ENCODE measurements at places on chromosomes 3 and 15. TPM values are rescaled to one million over a fixed set of nuclear protein-coding genes. Genes with fewer than 3 reads are reported as not detected.

GRCh38 chr3:142209655-142210054 lies 15.7 kb downstream of the GK5 start:
- no peaks in the 10 kb centered on the region for H3K36me3 ChIP-seq
- DNase-seq = no peak
- no peaks in the 10 kb centered on the region for H3K4me1 ChIP-seq
- H3K4me3 ChIP-seq = no peak overlapping the region

DNA sequence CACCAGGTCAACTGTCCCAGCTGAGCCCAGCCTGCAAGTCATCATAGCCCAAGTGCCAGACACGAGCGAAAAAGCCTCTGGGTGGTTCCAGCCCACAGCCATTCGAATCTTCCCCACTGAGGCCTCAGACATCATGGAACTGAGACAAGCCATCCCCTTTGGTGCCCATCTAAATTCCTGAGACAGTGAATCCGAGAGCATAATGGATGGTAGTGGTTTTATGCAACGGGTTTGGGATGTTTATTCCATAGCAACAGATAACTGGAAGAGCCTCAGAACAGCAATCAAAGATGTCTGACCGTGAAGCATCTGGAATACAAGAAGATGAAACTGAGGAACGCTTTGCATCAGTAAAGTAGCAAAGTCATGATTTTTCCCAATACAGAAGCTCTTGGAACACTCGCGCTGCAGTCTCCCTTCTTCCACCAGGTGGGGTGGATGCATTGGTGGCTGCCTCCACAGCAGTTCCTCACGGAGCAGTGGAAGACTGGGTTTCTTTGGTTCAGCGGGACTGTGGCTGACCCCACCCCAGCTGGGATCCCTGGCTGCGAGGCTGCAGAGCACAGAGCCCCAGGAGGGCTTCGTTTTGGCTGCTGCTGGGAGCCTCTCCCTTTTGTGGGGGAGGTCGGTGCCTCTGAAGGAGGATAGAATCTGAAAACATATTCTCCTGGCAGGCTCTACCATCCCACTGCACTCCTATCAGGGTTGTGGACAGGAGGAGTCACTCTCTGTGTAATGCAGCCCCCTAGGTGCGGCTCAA lies 26.4 kb upstream of the PDE8A start:
- no peaks in the 10 kb centered on the region for H3K36me3 ChIP-seq
- H3K4me3 ChIP-seq = peak overlapping the region; percentile 7
- H3K27ac ChIP-seq = no peak overlapping the region
- peak; percentile 54 for DNase-seq
- H3K27me3 ChIP-seq = no peaks in the 10 kb centered on the region

GRCh38 chr15:78247911-78248310 lies 13.5 kb upstream of the ACSBG1 start:
- no peaks in the 10 kb centered on the region for H3K27me3 ChIP-seq
- H3K27ac ChIP-seq = no peak overlapping the region
- H3K4me3 ChIP-seq = no peak overlapping the region
- no peak for DNase-seq
- no peaks in the 10 kb centered on the region for H3K36me3 ChIP-seq

DNA sequence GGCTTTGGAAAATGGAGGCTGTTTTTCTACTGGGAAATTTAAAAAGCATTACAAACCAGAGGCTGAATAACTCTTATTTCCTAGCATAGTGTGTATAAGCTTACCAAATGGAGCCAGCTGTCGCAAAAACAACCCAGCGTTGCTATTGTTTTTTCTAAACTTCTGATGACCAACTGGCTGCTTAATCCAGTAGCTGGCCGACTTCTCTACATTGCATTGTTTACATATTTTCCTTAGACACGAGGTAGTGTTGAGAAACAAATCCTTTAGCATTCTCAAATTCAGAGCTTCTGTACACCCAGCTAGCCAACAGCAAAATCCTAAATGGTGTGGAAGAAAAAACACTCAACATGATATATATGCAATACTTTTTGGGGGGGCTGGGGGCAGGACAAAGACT lies 161.0 kb upstream of the ADAMTS9 start:
- no peak overlapping the region for H3K27ac ChIP-seq
- no peaks in the 10 kb centered on the region for H3K4me1 ChIP-seq
- no peak for DNase-seq

- no peak overlapping the region for H3K4me3 ChIP-seq
- no peaks in the 10 kb centered on the region for H3K36me3 ChIP-seq
- peaks cover 7% of the 10 kb centered on the region for H3K4me1 ChIP-seq
- no peak for DNase-seq
- H3K27ac ChIP-seq = no peak overlapping the region
These were observed 53.4 kb downstream of the HES1 start for GRCh38 chr3:194189243-194189791.

DNA sequence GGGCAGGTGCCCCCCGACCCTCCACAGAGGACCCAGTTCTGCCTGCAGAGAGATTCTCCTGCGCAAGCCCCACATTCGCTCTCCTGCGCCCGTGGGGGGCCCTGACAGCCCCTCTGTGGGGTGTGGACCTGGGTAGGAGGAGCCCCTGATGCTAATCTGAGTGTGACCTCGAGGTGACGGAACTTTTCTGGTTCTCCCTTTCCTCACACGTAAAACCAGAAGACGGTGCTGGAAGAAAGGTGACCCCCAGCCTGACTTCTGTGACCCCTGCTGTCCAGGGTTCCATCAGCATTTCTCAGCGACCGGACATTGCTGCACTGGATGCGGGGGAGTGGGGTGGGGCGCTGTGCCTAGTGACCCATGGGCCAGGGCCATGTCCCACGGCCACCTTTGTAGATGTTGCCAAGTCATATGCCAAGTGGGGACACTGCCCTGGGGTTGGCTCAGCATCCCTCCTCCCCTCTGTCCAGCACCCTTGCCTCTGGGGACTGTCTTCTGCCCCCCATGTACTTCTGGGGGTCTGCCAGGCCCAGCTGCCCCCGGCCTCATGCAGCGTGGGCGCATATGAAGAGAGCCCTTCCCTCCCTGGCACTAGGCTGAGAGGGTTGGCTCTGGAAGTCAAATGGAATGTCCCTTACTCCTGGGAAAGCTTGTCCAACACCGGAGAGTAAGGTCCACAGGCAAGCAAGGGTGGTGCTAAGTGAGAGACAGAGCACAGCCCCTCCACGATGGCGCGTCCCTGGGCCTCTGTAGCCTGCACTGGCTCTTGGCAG lies 129.1 kb upstream of the MEF2A start:
- no peaks in the 10 kb centered on the region for H3K36me3 ChIP-seq
- DNase-seq = peak; percentile 19
- peaks cover 10% of the 10 kb centered on the region for H3K27me3 ChIP-seq
- H3K4me3 ChIP-seq = no peak overlapping the region
- no peak overlapping the region for H3K27ac ChIP-seq
- H3K4me1 ChIP-seq = peaks cover 18% of the 10 kb centered on the region

DNA sequence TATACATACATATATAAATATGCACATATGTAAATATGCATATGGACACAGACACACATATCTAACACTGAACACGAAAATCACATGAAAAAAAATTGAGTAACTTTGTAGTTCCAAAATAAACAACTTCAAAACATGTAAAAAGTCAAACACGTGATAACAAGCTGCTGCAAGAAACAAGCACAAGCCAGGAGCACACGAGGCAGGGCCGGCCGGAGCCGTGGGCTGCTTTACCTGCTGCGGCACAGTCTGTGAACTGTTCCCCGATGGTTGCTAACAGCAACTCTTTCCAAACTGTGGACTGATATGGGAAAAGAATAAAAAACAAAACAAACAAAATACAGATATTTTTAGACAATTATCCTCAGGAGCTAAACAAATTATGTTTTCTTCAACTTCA lies 31.6 kb downstream of the EIF4E3 start:
- peak overlapping the region; percentile 49 for H3K27ac ChIP-seq
- DNase-seq = no peak
- peaks cover 7% of the 10 kb centered on the region for H3K4me1 ChIP-seq
- H3K4me3 ChIP-seq = no peak overlapping the region

DNA sequence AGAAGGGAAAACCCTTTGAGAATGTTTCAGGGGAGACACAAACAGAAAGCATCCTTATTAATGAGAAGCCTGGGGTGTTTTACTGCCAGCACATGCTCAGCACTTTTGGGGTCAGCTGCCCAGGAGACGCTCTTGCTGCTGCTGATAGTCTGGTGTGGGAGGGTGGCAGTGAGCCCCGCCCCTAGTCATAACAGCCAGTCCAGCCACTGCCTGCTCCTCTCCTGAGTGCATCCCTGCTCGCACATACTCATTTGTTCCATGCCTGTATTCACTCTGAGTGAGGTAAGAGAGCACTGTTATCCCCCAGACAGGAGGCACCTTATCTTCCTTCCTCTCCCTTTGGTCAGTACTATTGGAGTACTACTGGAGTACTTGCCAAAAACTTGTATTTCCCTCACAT lies 101.3 kb downstream of the ETFA start:
- H3K4me1 ChIP-seq = no peaks in the 10 kb centered on the region
- H3K36me3 ChIP-seq = peaks cover 68% of the 10 kb centered on the region
- DNase-seq = no peak
- H3K27me3 ChIP-seq = no peaks in the 10 kb centered on the region

The NRROS gene
- 12.3 TPM for total RNA-seq

The B3GALNT1 gene
- 21.6 TPM for total RNA-seq

The IL17RB gene
- 7.4 TPM for total RNA-seq

All from left lung (tissue), 14 donors.